ENCODE measurements at places on chromosomes 7 and 10.

DNA sequence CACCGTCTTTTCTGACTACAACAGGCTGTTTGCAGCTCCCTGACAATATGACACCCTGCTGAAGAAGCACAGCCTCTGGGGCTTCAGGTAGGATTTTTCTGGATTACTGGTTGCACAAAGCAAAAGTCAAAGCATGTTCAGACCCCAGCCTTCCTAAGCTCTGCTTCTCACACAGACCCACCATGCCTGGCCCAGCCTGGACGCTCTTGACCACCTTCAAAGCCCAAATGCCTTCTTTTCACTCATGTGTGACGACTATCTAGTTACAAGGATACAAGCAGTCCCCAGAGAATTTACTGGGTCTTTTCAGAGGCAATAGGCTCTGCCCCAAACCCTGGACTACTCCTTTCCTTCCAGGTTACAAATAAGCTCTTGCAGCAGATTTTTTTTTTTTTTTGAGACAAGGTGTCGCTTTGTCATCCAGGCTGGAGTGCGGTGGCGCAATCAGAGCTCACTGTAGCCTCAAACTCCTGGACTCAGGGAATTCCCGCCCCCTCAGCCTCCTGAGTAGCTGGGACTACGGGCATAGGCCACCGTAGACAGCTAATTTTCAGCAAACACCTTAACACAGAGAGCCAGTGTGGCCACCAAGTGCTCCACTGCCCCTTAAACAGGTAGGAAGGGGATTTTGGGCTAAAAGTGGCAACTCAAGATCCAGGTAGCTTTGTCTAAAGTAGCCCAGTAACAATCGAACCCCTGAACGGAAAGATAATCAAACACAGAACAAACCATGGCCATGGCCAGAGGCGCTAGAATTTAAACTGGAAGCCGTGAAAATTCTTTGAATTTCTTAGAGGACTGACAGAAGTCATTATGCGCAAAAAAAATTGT is 16.2 kb downstream of the SVIL start:
- DNase-seq: no peak

DNA sequence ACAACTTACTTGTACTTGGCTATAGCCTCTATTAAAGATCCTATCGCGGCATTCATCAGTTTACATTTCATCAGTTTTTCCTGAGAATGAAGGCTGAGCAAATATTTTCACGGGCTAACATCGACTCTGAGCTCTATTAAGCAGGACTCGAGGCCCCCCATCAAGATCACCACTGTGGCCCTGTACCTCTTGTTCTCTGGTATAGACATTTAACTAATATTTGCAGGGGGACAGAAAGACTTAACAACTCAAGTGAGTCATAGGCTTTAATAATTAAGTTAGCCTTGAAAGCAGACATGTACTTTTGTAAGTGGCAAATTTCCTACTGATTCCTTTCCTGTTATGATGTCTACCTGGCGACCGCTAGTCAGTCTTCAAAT is 45.4 kb downstream of the DOCK4 start:
- no peak for DNase-seq

DNA sequence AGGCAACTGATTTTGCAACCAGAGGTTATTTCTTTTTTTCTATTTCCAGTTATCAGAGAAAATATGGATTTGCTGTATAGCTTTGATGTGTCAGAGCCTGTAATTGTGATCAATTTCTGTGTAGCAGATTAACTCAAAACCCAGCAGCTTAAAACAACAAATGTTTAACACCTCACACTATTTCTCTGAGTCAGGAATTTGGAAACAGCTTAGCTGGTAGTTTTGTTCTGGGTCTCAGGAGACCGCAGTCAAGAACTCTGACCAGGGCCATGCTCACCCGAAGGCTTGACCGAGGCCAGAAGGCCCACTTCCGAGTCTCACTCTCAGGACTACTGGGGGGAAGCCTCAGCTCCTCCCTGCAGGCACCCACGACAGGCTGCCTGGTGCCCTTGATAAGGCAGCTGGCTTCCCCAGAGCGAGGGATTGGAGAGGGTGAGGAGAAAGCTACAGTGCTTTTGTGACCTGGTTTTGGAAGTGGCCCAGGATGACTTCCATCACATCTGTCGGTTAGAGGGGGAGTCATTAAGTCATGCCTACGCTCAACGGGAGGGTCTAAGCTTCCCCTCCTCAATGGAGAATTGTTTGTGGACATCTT is 105.7 kb upstream of the SHH start:
- no peak for DNase-seq

DNA sequence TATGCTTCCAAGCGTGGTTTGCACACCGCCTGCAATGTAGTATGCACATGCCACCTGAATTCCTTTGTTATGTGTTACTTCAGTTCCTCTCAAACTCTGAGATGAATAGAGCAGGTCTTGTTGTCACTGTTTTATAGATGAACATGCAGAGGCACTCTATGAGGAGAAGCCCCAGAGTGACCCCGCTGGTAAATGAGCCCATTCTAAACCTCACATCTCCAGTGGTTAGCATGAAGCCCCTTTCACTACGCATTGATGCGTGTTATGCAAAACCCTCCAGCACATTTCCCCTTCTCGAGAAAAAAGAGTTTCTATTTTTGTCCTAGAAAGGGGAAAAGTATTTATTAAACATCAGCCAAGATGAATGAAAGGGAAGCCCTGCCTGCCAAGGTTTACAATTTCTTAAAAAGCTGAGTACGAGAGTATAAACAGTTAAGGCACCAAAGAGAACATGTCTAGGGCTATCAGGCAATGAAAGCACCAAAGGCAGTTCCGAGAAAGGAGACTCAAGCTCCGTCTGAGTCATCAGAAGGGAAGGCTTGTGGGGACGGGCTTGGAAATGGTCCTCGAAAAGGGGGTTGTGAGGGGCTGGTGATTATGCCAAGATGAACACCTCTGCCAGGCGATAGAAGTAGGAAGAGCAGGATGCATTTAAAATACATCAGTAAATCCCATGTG is 58.7 kb upstream of the PFKP start:
- no peak for DNase-seq

DNA sequence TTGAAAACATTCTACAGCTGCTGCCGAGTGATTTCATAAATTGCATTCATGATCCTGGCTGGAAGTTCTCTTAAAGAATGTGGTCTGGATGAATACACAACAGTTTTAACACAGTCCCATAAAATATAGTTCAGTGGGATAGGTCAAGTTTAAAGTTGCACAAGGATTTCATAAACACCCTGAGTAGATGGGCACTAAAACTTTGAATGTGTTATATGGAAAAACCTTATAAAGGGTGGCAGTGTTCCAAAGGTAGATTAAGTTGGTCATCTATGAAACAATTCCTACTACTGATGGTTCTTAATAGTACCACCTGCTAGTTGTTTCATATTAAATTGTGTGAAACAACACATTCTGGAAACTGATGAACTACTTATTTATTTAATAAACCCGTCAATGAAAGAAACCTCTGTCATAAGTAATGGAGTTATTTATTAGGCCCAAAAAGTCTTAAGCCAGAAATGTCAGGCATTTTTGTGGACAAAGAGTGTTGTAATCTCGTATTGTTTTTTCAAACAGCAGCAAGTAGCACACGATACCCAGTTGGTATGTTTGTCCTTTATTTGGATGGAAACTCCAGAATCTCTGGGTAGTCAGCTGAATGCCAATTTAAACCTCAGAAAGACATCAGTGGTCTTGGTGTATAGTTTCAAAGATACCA is 14.3 kb upstream of the RPA3 start:
- no peak for DNase-seq

- no peak for DNase-seq
These were observed 143.4 kb downstream of the TCF7L2 start for GRCh38 chr10:113093188-113094113.

DNA sequence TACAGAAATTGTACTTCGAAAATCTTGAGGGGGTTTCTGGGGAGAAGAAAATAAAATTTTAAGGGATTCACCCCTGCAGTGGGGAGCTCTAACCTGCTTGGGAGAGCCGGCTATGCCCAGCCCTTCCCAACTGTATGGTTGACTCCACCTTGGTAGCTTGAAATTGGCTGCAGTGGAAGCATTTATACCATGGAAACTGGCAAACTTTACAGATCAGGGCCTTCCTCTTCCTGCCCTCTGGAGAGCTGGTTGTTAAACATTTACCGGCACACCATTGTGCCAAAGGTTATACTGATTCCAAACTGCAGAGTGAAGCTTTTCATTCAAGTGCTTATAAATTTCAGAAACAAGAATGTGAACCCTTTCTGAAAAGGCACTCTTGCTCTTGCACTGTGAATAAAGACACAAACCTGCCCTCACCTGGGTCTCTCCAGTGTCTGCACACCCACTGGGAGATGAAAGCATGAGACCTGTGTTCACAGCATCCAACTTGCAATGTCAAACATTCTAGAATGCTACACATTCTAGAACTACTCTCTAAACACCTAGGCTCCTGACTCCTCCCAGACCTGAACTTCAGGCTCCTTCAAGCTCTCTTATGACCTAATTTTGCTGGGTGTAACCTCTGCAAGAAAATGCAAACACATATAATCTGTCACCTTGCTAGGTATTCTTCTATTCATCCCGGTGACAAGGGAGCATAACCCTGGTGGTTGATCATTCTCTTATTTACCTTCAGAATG is 44.7 kb downstream of the ABLIM1 start:
- DNase-seq: no peak

GRCh38 chr7:47218378-47219176 is 363.3 kb downstream of the TNS3 start:
- DNase-seq: no peak

- no peak for DNase-seq
These were observed 16.8 kb downstream of the NOBOX start for GRCh38 chr7:144386741-144387140.

DNA sequence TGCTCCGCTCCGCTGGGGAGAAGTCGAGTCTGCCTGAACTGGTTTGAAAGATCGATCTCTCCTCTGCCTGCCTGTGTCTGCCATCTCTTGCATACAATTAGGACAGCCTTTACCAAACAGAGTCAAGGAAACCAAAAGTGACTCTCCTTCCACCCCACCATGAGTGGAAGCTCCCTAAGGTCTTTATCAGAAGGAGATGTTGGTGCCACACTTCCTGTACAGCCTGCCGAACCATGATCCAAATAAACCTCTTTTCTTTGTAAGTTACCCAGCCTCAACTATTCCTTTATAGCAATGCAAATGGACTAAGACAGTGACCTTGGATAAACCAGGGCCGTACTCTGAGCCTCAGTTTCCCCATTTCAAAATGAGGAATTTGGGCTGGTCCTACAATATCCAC is 106.3 kb upstream of the GDF10 start:
- no peak for DNase-seq

DNA sequence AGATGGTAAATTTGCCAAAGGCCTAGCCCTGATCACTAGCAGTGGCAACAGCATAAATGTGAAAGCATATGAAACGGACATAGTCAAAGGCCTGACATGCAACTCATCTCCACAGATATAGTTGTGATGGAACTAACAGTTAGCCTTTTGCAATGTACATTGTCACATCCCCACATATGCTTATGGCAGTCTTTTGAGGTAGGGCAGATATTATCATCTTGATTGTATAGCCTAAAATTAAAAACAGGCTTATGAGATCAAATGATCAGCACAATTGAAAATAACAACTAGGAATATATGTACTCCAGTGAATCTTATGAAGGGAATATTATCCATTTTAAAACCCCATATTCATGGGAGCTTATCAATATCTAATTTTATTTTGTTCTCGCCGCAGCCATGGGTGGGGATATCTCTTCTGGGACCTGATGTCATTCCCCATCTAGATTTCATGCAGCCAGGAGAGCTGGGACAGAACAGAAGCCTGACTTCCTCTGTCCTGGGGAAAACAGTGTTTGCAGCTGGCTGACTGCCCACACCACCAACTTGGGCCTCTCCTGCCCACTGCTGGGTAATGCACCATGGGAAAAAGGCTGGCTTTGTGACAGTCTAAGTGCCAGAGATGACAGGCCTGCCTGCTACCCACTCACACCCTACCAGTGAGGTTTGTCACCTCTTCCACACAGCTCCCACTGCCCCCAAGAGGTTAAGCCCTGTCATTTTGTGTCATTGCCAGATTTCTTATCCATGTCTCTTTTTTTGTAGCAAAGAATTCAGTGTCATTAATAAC is 180.2 kb upstream of the FZD1 start:
- DNase-seq: no peak

- no peak for DNase-seq
These were observed 112.1 kb upstream of the ABCB5 start for GRCh38 chr7:20503278-20503950.

GRCh38 chr7:143148651-143149050 is 16.8 kb downstream of the PIP start:
- DNase-seq: no peak

DNA sequence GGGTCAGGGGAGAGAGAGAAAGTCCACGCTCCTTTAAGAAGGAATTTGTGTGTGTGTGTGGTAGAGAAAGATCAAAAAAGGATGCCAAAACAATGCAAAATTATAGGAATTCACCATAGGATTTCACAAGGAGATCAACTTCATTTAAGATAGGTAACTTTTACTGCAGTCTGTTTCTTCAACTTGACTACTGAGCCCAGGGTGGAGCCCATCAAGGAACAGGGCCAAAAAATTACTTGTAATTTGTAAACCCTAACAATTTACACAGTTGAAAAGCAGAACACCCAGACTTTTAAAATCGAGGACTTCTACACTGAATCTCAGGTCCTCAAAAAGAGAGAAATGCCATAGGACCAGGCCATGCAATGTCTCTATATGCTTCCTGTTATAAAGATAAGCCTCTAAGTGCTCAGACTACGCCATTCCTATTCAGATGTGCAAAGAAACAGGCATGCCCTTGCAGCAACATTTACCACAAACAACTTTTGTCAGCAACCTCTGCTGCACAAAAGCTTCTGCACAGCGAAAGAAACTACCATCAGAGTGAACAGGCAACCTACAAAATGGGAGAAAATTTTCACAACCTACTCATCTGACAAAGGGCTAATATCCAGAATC is 10.6 kb upstream of the GIMAP4 start:
- DNase-seq: no peak

DNA sequence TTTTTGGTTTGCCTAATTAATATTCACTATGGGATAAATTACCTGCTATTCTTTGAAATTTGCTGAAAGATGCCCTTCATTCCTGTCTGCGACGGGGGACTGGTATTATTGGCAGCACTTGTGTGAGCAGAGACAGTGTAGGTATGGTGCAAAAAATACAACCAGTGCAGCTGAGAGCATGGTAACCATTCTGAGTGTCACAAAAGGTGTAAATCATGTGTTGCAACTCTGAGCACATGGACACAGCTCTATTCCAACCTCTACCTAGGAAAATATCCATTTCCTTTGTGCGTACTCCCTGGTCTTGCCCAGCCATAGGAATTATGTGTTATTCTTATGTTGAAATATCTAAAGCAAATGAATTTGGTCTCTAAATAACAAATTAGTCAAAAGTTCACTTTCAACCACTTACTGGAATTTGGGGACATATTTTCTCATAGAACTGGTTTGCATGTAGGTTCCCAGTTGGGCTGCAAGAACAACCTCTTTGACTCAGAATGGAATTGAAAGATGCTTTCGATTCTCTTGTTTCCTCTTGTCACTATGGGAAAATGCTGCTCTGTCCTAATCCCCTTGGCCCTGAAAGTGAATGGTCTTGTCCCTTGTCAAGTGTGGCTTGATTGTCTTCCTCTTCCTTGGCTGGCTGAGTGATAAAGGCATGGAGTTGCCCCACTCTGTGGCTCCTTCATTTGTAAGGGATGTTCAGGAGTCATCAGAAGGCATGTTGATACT is 57.0 kb downstream of the CELF2 start:
- DNase-seq: no peak

- no peak for DNase-seq
These were observed 103.3 kb upstream of the PFKP start for GRCh38 chr10:2963889-2964631.
